ENCODE measurements at places on chromosomes 2 and 18.

DNA sequence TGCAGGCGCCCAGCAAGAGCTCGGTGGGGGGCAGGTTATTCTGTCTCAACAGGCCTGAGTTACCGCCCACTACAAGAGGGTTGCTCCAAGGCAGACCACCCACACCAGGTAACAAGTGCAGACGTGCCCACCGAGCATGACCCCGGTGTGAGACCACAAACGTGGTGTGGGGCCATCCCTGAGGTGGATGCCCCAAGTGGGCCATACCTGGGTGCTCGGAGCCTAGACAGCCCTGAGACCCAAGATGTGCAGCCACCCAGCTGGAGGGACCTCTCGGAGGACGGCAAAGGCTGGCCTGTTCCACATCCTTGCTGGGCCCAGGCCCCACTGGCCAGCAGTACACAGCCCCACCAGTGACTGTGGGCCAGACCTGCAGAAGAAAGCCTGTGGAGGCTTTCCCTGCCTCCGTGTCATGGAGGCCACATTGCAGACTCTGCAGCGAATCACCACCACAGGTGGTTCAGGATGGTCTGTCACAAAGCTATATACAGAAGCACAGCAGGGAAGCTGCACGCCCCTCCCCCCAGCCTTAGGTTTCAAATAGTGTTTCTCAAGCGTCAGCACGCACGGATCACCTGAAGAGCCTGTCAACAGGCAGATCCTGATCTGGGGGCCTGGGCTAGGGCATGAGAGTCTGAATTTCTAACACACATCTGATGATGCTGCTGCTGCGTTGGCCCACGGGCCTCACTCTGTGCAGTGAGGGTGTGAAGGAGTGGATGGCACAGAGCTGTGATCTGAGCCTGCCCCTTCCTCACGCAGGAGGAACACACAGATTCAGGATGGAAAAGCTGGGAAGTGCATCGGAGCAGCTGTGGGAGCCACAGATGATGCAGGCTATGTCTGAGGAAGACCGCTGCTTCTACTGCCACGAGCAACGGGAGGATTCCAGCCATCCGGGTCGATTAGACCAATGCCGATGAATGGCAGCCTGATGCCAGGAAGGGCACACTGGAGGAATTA, 96.8 kb downstream of the UXS1 start:
- DNase-seq = no peak

DNA sequence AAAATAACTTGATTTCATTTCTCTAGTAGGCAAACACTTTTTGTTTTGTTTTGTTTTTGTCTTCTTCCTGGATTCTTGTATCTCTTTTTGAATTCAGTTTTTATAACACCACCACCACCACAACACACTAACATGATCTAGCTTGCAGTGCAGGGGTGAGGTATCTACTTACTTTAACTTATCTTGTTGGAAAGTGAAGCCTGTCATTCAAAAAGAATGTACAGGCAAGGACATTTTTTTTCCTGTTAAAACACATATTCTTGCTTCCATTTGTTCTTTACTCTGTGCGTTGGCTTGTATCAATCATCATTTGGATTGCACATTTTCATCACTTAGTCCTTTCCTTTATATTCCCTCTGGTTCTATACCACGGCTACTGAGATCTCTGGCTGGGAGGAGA, 824.2 kb downstream of the PLCL1 start:
- DNase-seq = peak; percentile 15

DNA sequence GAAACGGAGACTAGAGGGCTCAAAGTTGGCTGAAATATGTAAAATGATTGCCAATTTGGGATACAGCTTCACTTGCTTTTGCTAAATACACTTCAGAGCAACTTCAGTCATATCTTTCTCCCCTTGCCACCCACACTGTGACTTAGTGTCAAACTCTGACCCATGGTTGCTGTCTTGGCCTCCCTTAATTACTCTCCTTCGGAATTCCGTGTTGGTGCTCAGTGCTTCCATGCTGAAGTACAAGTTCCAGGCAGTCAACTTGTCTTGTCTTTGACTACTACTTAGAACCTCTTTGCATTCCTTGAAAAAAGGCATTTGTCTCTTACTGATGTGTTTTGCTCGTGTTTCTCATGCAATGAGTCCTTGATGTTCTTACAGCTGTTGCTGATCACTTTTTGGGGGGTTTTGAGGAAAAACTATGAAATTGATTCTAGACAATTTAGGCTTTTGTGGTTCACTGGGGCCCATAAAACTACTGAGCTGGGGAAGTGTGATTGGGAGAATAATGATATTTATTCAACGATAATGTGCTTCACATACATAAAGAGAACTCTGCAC, 146.0 kb downstream of the UBE2E3 start:
- no peak for DNase-seq

GRCh38 chr2:121064186-121064585, 220.8 kb downstream of the TFCP2L1 start:
- no peak for DNase-seq

DNA sequence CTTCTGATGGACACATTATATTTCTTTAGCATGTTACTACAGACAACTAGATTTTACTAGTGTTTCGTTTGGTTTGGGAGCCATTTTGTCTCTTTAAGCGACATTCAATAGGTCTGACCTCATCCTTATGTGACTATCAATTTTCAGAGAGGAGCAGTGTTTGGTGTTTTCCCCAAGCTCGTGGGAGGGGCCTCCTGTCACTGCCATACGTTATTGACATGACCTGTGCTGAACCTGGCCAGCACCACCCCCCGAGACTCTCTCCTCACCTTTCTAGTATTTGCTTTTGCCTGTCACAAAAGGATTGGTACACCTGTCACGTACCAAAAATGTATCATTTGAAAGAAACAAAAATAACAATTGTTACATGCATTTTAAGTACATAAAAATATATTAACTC, 69.3 kb downstream of the PSMG2 start:
- no peak for DNase-seq

DNA sequence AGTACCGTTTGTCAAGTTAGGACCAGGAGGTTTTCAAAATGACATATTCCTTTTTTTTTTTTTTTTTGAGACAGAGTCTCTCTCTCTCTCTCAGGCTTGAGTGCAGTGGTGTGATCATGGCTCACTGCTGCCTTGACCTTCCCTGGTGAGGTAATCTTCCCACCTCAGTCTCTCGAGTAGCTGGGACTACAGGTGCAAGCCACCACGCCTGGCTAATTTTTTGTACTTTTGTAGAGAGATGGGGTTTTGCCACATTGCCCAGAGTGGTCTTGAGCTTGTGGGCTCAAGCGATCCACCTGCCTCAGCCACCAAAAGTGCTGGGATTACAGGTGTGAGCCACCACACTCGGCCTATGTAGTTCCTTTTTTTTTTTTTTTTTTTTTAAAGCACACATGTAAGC, 127.9 kb upstream of the SEC11C start:
- no peak for DNase-seq

- DNase-seq = peak; percentile 94
Observed at GRCh38 chr2:231191896-231192872, 6.2 kb upstream of the ARMC9 start.

GRCh38 chr2:100246163-100247145, 75.8 kb downstream of the LONRF2 start:
- no peak for DNase-seq

DNA sequence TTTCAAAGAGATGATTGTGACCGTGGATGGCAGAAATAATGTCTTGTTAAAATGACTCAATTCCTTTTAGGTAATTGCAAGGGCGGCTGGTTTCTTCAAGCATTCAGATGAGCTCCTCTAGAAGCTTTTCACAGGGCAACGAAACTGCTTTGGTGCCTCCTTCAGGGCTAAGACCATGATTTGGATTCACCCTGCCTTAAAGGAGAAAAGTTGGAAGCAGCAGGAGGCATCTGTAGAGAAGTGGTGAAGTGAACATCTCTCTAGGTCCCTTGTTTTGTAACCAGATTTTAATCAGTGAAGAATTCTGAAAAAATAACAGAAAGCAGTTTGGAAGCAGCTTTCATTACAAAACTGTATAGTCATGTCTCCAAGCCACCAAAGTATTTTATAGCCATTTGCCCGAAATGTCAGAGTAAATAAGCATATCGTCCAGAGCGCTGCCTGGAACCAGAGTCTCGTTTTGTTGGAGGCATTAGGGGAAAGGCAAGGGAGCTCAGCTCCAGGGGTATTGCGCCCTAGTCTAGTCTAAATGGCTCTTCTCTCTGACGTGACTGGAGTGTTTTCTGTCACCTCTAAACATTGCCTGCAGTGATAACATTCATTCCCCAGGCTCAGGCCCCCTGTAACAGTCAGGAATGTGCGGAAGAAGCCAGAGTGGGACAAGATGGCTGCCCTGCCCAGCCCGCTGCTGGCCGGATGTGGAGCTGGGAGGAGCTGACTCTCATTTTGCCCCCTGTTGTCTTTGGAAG, 57.8 kb upstream of the ITGB6 start:
- no peak for DNase-seq

- no peak for DNase-seq
Observed at GRCh38 chr2:162732946-162733698, 105.4 kb downstream of the KCNH7 start.

- DNase-seq = peak; percentile 28
Observed at GRCh38 chr2:231926180-231926741, at the start of gene NPPC. TSS of gene NPPC (minus strand) at chr2:231926396. CDS start at chr2:231926249, 147 bp downstream.

GRCh38 chr2:100554798-100555407, 7.9 kb upstream of the PDCL3 start:
- no peak for DNase-seq

DNA sequence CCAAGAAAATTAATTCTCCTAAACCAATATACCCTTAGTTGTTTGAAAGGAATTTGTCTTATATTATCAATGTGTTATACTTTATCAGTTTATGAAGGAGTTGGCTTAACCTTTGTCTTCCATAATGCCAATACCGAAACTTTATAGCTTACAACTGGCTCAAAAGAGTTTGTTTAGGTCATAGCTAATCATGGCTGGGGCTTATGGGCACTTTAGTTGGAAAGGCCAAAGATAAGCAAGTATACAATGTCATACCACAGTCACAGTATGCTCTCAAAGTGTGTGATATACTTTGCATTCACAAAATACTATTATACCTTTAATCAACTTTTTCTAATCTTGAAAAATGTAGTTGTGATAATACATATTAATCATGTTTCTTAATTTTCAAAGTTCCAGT, 2.3 kb downstream of the KLHL41 start:
- no peak for DNase-seq

All from fibroblast of upper back skin (primary cell).